NCI-H2171 (cell line): ENCODE measurements at places on chromosomes 3 and 15.

DNA sequence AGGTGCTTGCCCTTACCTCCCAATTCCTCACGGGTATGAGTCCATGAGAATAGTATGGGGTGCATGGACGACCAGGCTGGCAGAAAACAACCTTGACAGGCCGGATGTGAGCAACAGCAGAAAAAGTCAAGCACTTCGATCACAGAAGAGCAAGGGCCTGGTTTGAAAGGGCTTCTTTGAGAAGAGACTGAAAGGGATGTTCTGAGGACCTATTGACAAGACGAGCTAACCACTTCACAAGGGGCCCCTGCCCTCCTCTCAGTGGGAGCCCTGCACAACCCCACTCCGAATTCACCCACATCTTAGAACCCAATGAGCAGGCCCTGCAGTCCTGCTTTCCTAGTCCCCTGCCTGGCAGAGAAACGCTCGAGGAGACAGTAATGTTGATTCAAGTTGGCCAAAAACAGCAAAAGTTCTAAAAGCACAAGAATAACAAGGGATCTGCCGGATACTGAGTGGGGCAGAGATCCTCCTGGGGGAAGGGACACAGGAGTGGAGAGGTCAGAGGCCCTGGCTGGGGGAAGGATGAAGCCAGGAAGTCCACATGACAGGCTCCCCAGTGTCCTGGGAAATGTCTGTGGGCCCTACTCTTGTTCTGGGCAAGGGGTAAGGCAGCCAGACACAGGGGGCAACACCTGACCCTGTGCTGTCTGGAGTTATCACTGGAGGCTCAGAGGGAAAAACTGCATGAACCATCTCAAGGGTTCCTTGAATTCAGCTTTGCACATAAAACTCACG lies 14.8 kb upstream of the CX3CR1 start:
- DNase-seq = no peak

- no peak for DNase-seq
Observed at GRCh38 chr15:61996056-61996635, 64.1 kb downstream of the VPS13C start.

GRCh38 chr3:64890006-64890405 lies 202.2 kb upstream of the ADAMTS9 start:
- no peak for DNase-seq

DNA sequence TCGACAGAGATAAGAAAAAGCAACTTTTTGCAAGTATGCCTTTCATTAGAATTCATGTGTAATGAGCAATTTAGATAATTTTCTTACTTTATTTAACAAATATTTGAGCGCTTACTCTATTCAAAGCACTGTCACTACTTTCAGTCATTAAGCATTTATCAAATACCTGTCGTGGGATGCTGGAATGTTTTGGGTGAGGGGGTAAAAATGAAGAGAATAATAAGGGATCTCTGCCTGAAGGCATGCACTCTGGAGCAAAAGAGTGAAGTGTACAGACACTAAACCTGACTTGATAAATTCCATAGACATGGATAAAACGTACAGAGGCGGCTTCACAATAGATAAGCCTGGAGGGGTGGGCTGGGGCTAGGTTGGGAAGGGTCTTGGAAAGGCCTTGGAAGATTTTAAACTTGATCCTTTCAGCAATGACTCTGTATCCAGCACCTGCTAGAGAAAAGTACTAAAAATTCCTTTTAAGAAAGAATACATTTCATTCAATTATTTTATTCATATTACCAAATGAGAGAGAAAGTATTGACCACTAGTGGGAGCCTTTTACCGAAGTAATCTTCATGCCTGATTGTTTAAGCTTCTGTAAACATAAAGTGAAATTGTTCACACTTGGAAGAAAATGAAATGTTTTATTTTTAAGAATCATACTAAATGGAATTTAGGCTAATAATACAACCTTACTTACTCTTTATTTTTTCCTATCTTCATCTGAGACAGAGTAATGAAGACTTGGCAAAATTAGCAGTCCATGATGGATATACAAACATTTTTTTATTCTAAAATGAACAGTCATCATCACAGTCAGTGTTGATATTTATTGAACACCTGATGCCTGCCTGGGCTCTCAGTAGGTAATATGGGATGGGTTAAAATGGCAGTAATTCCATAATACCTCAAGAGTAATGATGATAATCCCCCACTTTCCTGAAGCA lies 113.2 kb downstream of the PPP2R3A start:
- DNase-seq = peak; percentile 3
